ENCODE measurements at places on chromosomes 6 and 20.

- no peak for DNase-seq
Observed at GRCh38 chr20:9966966-9967365, 67.8 kb upstream of the ANKEF1 start.

- no peak for DNase-seq
Observed at GRCh38 chr20:9928281-9928737, 89.4 kb upstream of the PAK5 start.

DNA sequence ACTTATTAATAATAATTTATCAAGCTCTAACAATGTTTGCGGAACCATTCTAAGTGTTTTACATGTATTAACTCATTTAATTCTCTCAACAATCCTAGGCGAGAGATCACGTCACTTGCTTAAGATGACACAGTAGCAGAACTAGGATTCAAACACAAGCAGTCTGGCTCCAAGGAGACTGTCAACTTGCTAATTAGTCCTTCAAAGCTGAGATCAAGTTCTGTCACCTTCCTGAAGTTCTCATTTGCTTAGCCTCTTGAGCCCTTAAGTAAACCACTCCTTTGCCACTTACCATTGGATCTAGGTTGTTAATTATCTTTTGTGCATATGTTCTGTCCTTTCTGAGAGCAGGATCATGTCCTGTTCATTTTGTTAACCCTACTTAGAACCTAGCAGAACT, 14.1 kb downstream of the FKBP5 start:
- no peak for DNase-seq

DNA sequence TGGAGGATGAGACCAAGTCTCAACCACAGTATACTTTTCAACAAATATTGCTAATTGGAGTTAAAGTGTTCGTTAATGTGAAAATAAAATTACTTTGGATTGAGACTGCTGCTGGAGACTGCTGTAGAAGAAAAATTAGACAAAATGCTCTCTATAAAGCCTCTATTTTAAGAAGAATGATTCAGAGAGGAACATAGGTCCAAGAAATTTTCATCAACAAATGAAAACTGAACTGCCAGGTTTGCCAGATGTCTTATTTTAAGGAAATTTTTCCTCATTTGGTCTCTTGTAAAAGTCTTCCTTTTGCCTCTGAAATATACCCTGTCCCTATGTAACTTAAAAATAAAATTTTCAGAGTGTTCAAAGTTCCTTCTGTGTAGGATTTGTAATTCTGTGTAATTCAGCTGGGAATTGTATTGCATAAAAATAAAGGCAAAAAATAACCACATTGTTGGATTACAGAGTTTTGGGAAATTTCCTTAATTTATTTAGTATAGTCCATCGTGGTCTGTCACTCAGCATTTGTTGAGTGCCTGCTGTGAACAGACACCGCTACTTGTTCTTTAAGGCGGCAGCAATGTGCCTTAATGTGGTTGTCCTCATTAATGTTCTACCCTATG, 27.4 kb downstream of the ANKS1A start:
- no peak for DNase-seq

- no peak for DNase-seq
Observed at GRCh38 chr6:47552319-47552718, 74.7 kb downstream of the CD2AP start.

- no peak for DNase-seq
Observed at GRCh38 chr6:148890096-148890495, 143.3 kb downstream of the UST start.

GRCh38 chr20:58753922-58754551, 61.4 kb downstream of the NPEPL1 start:
- no peak for DNase-seq

DNA sequence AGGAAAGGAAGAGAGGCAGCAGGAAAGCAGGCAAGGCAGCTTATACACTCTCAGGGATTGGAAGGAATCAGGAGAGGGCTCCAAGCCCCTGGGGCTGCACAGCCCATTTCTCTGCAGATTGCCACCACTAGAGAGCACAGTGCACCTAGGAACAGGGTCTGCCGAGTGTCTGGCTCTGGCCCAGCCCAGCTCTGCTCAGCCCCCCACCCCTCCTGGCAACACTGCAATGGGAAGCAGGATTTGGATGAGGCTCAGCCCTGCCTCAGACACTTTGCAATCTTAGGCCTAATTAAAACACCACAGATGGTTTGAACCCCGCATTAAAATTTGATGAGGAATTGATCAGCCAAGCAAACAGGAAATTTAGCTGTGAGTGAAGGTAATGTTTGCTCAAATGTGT, 252.7 kb downstream of the DHX35 start:
- DNase-seq = no peak

DNA sequence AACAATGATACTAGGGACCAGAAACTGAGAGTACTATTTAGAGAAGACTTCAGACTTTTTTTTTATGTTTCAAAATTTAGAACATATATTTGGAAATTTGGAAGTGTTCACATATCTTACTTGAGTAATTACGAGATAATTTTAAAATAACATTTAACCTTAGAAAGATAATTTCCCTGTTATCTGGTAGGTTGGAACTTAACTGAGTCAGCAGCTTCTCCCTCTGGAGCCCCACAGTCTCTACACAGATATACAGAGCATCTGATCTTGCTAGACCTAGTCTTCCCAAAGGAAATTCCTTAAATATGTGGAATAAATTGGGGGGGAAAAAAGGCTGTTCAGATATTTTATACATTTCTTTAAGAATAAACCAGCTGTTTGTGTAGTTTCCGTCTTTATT, 48.6 kb downstream of the TSPYL4 start:
- no peak for DNase-seq

DNA sequence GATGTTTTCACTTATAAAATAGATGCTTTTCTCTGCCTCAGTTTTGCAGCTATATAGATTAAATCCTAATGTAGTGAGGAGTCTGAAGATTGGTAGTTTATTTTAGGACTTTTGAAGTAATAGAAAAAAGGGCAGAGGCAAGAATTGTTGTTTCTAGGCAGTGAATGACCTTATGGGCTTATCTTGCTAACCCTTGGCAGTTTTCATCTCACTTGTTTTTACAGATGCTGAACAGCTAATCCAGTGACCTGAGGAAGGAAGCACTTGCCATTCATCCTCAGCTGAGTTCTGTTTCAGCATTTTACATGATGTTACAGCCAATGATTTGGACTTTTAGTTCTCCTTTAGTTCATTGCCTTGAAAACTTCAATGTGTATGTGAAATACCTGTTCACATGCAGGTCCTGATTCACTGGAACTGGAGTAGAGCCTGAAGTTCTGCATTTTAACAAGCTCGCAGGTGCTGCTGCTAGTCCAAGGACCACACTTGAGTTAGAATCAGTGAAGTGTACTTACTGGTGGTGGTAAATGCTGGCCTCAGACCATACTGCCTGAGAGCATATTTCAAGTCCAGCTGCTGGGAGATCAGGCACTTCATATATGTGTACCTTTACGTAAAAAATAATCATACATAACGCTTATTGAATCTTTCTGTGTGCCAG, 86.9 kb downstream of the TULP4 start:
- no peak for DNase-seq

DNA sequence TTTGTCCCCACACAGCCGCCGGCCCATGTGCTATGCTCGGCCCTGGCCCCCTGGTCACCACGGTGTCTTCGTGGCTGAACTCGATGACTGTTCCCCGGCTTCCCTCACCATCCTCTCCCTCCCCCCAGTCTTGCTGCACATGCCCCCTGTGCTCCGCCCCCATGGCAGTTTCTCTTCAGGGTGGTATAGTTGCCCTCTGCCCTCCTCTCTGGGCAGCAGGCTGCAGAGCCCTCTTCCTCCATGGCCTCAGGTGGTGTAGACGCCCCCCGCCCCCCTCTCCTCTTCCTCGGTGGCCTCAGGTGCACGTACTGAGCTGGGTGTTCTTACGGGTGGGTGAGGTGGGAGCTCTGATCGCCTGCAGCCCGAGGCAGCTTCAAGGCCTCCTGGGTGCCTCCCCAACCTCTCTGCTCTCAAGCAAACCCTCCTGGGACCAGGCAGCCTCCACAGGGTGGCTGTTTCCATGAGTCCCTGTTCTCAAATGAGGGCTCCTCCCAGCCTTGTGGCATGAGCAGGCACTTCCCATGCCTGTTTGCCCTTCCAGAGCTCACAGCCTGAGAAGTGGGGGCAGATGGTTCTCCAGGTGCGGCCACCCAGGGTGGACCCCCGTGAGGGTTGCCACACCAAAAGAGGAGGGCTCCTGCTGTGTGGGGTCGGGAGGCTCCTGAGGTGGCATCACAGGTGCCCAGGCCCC, 24.8 kb downstream of the COL20A1 start:
- DNase-seq = no peak

DNA sequence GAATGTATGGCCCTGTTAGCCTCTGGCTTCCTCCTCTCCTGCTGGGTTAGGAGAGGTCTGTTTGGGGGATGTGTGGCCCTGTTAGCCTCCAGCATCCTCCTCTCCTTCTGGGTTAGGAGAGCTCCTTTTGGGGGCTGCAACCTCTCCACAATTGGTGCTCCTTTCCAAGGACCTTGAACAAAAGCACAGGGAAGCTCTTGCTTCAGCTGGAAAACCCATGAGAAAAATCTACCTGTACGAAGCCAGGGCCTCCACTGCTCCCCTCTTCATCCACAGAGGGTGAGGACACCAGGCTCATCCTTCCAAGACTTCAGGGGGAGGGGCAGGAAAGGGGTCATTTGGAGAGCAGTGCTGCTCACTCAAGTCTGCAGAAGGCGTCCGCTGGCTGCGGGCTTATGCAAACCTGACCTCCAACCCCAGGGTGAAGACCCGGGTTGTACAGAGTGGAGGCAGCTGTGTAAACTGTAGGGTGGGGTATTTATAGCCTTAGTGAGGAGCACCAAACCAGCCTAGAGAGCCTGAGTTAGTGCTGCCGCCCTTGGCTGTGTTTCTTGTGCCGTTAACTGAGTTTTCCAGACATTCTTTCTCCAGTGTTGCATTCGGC, 62.1 kb downstream of the SLC24A3 start:
- no peak for DNase-seq

DNA sequence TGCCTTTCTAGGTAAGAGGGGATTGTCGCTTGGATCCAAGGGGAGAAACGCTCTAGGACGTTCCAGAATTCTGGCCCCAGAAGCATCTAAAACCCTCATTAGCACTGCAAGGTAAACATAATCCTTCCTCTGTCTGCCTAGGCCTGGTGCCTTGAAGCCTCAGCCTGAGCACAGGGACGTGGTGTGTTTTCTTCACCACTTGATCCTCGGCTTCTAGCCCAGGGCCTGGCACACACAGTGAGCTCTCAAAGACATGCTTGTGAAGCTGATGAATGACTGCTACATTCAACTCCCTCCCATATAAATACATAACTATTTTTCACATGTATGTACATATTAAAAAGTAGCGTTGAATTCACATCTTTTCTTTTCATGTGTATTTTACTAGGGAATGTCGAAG, 100.3 kb downstream of the ISM1 start:
- no peak for DNase-seq

DNA sequence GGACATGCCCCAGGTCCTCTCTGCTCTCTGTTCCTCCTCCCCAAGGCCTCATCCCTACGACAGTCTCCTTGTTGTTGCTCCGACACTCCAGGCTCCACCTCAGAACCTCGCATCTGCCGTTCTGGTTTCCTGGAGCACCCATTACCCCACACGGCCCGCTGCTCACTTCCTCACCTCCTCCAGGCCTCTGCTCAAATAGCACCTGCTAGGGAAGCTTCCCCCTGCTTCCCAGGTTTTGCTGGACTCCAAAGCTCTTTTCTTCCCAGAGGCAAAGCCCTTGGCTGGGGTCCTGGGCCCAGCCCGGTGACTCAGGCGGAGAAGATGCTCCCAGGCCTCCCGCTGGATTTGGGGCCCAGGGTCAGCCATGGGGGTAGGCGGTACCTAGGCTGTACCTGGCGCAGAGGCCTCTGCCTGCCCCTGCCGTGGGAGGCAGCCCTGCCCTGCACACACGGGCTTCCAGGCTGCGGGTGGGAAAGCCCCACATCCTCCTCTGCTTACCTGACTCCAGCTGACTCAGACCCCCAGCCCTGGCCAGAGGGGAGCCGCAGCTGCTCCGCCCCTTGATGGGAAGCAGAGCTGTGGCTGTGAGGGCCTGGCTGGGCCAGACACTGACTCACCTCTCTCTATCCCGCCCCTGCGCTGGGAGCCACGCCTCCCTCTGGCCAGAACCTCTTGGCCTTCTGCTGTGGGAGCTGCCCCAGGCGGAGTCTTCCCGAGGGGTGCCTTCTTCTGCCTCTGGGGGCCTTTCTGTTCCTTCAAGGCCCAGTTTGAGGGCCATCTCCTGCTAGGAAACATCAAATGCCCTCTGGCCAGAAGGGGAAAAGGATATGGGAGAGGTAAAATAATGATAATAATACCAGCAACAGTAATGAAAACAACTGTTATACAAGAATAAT, 130.5 kb downstream of the CEBPB start:
- DNase-seq = peak; percentile 85

DNA sequence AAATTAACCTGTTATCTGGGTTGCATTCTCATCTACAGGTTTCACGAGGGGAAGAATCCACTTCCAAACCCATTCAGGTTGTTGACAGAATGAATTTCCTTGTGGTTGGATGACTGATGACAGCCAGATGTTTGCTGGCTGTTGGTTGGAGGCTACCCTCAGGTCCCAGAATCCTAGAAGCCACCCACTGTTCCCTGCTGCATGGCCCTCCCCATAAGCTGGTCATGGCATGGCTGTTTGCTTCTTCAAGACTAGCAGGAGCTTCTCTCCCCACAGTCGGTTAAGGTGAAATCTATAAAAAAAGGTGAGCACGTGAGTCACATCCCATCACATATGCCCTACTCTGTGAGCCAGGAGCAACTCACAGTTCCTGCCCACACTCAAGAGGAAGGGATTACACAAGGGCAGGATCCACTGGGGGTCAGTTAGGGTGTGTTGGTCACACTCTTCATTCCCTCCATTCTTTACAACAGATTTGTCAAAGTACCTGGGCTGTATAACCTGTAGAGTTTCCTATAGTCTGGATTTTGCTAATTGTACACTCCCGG, 19.5 kb upstream of the RPS10 start:
- no peak for DNase-seq

GRCh38 chr20:57651881-57652605, 31.8 kb upstream of the ZBP1 start:
- no peak for DNase-seq

GRCh38 chr6:18216411-18216810, 47.9 kb downstream of the DEK start:
- no peak for DNase-seq

- DNase-seq = no peak
Observed at GRCh38 chr20:56542489-56543030, 9.5 kb downstream of the FAM209B start.

- no peak for DNase-seq
Observed at GRCh38 chr6:92147246-92147645, 1272.1 kb downstream of the EPHA7 start.

DNA sequence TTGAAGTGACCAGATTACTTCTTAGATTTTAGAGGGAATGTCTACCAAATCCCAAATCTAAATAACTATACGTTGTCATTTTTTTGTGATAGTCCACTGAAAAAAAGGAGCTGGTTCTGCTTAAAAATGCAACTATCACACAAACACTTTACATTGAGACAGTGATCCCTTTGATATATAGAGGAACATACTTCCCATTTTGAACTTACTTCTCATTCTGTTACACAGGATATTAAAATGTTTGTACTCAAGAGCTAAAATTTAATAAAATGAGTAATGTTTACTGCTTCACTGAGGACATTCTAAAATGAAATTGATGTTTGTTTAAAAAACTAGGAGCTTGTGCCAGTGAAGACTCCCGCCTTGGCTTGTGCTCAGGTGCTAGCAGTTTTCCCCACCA, 174.1 kb downstream of the CARMIL1 start:
- DNase-seq = no peak
